Colonic mucosa (tissue), 4 donors: ENCODE measurements at places on chromosomes 11 and 22.

- H3K27me3 ChIP-seq: no peaks in the 10 kb centered on the region
- peak overlapping the region; percentile 53 for H3K27ac ChIP-seq
- H3K36me3 ChIP-seq: no peaks in the 10 kb centered on the region
Observed at GRCh38 chr11:33722590-33723234, 13.5 kb downstream of the CD59 start.

DNA sequence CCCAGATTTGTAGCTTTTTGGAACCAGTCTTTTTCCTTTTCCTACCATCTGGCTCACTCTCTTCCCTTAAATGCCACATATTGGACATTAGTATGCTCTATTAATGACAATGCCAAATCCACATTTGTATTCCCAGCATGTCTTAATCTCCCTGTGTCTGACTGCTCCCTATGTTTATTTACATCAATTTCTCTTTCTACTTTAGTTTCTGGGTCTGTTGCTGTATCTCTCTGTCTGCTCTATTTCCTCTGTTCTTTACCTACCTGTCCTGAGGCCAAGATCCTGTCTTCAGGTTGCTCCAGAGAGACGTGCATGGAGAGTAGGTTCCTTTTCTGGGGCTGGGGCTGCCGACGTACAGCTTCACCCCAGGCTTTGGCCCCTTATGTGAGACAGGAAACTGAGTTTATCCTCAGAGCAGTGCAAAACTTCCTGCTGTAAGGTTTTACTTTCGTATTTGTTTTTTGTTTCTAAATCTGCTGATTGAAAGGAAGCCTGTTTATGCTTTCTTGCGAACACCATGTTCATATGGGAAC lies 25.6 kb downstream of the OR2AG2 start:
- H3K27me3 ChIP-seq: no peaks in the 10 kb centered on the region
- H3K4me1 ChIP-seq: no peaks in the 10 kb centered on the region
- peak overlapping the region; percentile 75 for H3K27ac ChIP-seq
- peak; percentile 24 for DNase-seq

- DNase-seq: no peak
- H3K4me1 ChIP-seq: no peaks in the 10 kb centered on the region
- H3K27ac ChIP-seq: no peak overlapping the region
- no peaks in the 10 kb centered on the region for H3K27me3 ChIP-seq
Observed at GRCh38 chr22:42356533-42356932, 75.7 kb downstream of the NFAM1 start.

DNA sequence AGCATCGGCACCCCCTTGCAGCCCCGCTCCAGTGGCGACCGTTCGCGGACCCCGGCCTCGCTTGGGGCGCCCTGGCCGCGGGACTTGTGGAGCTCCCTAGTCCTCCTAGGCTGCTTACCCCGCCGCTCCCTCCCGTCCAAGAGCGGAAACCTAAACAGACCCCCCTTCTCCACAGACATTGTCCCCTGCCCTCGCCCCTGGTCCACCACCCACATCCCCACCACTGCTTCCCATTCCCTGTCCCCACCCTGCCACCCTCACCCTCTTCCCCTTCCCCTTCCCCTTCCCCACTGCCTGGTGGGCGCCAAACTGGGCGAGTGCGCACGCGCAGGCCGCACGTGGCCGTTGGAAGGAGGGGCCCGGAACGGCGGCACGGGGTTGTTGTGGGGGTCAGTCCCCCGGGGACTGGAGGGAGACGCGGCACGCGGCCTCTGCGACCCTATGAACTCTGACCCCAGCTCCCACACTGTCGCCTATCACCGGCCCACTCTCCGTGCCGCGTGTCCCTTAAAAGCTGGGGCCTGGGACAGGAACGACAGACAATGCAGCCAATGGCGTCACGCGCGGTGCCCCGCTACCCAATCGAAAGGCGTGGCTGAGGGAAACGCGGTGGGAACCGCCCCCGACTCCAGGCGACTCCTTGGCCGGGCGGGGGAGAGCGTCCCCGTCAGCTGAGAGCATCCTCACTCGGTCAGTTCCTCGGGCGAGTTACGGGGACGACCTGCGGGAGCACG lies at the start of gene SNX32:
TSS of gene SNX32 (plus strand) at position 667 of the 734 bp plus-strand sequence. CDS start 103 bp downstream, outside the sequence.
- DNase-seq: peak; percentile 97
- no peaks in the 10 kb centered on the region for H3K36me3 ChIP-seq
- H3K4me1 ChIP-seq: peaks cover 4% of the 10 kb centered on the region
- no peak within 1 kb of the TSS for H3K27ac ChIP-seq
- peak within 1 kb of the TSS; percentile 50 for H3K4me3 ChIP-seq
